GM03348 (cell line): ENCODE measurements at places on chromosomes 13 and 19.

DNA sequence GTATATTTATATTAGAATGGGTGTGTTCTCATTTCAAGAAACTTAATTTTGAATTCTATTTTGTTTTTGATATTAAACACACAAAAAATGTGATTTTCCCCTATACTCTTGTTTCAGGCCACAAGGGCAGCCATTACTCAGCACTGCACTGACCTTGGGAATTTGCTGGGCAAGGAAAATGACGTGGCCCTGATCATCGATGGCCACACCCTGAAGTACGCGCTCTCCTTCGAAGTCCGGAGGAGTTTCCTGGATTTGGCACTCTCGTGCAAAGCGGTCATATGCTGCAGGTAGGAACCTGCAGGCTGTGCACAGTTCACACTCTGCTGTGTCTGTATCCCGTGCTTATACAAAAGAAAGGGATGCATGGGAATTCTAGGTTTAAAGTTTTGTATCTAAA is 327.3 kb downstream of the ATP8A2 start:
- no peak for DNase-seq

DNA sequence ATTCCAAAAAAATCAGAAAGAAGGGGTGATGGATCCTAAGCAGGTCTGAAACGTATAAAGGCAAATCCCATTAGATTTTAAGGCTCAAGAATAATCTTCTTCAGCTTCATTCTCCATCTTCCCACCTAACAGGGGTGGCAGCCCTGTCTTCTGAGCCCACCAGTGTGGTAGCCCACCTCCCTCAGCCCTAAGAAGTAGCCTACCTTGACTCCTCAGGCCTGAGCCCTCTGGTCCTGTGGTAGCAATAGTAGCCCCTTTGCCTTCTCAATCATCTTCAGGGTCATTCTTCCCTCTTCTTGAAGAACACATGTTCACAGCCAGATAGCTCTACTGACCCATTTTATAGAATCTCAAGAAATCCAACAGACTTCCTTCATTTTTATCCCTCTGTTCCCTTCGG is 33.7 kb downstream of the N4BP2L2 start:
- no peak for DNase-seq

GRCh38 chr13:38830442-38831045 is 143.7 kb downstream of the FREM2 start:
- DNase-seq = no peak

GRCh38 chr19:48319647-48320541 is 5.5 kb upstream of the EMP3 start:
- peak; percentile 90 for DNase-seq

- DNase-seq = peak; percentile 92
Observed at GRCh38 chr19:18846862-18847548, 15.2 kb downstream of the UPF1 start.

GRCh38 chr13:71115301-71115700 is 751.7 kb downstream of the DACH1 start:
- no peak for DNase-seq

DNA sequence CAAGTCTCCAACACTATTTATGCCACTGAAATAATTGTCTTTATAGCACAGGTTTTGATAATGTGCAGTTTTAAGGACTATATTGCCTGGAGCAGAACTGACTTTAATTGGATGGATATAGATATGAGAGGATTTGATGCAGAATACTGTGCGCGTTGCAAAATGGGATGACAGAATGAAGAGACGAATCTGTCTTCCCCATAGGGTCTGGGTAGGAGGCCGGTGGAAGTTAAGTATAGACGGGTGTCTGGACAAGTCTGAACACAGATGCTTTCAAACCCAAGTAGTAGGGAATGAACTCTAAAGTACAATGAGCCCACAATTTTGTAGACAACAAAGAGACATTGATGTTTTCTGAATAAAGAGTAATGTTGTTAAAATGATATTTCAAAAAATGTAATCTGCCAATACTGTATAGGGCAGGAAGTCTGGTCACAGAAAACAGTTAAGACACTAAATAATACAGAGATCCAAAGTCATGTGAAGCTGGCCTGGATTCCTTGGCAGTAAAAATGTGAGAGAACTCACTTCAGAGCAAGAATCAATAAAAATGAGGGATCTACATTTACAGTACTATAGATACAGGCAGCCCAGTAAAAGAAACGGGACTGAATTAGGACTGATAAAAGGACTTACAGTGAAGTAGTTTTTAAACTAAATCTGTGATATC is 125.5 kb downstream of the ENOX1 start:
- no peak for DNase-seq

DNA sequence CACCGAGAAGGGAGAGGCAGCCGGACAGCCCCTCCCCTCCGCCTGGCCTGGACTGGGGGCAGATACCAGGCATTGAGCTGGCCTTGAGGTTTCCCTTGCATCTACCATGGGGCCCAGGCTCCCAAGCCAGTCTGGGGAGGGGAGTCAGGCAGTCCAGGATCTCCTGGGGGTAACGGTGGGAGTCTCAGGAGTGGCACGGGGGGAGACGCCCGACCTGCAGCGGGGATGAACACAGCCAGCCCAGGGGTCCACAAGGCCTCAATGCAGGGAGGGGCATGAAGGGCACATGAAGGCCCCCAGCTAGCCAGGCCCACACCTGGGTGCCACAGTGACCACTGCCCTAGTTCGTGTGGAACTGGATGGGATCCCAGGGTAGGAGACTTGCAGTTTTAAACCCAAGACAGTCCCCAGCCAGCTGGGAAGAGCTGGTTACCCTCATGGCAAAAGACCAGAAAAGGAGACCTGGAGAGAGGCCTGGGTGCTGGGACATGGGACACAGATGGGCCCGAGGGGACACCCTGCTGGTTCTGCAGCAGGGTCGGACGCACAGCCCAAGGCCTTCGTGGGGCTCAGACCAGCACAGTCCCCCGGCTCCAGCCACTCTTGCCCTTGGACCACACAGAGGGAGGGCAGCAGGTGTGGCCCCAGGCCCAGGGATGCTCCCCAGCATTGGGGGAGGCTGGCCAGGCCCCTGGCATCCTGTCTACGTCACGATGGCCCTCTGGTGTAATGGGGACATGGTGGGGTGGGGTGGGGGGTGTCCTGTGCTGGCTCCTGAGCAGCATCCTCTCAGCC is 4.6 kb upstream of the UQCR11 start:
- DNase-seq = no peak

- peak; percentile 83 for DNase-seq
Observed at GRCh38 chr19:33194886-33195644, 935 bp downstream of the LRP3 start.

DNA sequence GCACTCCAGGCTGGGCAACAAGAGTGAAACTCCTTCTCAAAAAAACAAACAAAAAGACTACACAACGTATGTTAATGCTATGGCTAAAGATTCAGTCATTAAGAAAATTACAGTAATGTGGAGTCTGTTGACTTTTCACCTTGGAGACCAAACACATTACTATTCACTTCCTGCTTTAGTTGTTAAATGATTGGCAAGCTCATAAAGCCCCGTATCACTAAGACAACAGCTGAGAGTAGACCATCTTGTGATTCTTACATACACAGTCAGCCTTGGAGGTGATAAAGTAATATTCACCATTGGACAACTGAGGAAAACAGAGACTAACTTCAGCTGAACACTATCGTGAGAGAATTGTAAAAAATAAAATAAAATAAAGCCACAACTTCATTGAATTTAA is 86.5 kb downstream of the KCTD12 start:
- no peak for DNase-seq

GRCh38 chr19:30649934-30650614 is 277.9 kb downstream of the ZNF536 start:
- DNase-seq = peak; percentile 77

DNA sequence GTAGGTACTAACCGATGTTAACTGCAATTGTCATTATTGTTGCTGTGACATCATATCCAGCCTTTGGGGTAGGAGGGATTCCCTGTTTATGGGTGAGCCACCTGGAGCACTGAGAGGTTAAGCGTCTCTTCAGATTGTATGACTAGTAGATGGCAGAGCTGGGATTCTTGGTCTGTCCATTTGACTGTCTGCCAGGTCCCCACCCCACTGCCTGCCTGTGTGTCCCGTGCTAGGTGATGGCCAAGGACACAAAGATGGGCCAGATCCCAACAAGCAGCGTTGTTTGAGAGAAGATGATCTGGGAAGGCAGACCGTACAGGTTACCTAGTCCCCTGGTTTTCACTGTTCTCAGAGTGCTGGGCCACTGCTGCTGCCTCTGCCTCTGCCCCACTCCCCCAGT is 16.6 kb downstream of the PPP2R1A start:
- DNase-seq = no peak

DNA sequence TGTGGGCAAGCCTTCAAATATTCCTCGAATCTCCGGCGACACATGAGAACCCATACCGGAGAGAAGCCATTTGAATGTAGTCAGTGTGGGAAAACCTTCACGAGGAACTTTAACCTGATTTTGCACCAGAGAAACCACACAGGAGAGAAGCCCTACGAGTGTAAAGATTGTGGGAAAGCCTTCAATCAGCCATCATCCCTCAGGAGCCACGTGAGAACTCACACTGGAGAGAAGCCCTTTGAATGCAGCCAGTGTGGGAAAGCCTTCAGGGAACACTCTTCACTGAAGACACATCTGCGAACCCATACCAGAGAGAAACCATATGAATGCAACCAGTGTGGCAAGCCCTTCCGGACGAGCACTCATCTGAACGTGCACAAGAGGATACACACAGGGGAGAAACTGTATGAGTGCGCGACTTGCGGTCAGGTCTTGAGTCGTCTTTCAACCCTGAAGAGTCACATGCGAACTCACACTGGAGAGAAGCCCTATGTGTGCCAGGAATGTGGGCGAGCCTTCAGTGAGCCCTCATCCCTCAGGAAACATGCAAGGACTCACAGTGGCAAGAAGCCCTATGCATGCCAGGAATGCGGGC is 28.8 kb downstream of the ZNF333 start:
- DNase-seq = no peak

GRCh38 chr19:42122691-42123607 is 9.3 kb downstream of the POU2F2 start:
- DNase-seq = no peak

GRCh38 chr19:14661372-14661924 is 13.2 kb downstream of the ADGRE3 start:
- DNase-seq = no peak

GRCh38 chr19:16445238-16446107 is 26.3 kb downstream of the EPS15L1 start:
- no peak for DNase-seq

DNA sequence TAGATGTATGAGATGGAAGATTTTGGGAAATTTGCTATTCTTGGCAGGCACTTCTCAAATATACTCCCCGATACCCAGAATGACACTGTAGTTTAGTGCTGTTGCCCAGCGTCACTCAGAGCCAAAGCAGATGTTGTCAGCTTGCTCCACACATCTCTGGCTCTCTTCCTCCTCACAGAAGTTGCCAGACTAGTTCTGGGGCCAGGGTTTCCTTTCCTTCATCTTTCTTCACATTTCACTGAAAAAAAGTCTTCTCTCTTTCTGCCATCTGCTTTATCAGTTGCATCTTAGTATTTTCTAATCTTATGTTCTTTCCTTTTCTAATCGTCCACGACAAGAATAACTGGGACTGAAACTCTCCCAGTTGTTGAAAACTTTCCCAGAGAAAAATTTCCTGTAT is 251.4 kb downstream of the RGCC start:
- peak; percentile 22 for DNase-seq

DNA sequence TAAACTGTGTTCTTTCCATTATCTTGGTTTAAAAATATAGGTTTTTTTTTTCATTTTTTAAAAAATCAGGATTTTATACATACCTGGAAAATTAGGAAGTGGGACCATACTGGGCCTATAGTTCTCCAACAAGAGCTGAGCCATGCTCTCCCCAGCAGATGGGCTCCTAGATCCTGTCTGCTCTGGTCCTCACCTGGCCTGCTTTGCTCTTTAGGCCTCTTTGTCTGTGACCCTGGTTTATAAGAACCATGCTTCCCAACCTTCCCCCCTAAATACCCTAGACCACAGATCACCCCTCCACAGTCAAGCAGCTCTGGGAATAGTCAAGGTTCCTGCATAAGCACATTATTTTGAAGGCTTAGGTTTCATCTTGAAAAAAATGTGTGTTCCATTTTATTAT is 185.0 kb upstream of the TSHZ3 start:
- no peak for DNase-seq

- no peak for DNase-seq
Observed at GRCh38 chr13:43916828-43917227, 37.1 kb downstream of the LACC1 start.

DNA sequence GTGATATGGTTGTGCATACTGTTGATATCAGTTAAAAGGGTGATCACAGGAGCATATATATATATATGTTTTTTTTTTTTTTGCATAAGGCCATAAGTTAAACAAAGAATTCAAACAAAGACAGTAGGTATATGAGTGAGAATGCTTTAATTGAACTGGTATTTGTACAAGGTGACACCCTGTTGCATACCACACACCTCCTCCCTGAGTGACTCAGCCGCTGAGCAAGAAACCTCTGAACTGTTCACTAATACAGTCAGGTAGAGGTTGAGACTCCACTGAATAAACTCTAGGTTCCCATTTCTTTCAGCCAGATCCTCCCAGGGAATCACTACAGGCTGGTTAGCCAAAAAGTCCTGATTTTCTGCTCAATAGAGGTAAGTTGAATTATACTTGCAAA is at the start of gene SCEL:
SCEL (plus strand) TSS at position 259 of the 400 bp plus-strand sequence. CDS start 20,170 bp downstream, outside the sequence.
- DNase-seq = no peak

- no peak for DNase-seq
Observed at GRCh38 chr19:53992211-53992610, 774 bp downstream of the CACNG6 start.

DNA sequence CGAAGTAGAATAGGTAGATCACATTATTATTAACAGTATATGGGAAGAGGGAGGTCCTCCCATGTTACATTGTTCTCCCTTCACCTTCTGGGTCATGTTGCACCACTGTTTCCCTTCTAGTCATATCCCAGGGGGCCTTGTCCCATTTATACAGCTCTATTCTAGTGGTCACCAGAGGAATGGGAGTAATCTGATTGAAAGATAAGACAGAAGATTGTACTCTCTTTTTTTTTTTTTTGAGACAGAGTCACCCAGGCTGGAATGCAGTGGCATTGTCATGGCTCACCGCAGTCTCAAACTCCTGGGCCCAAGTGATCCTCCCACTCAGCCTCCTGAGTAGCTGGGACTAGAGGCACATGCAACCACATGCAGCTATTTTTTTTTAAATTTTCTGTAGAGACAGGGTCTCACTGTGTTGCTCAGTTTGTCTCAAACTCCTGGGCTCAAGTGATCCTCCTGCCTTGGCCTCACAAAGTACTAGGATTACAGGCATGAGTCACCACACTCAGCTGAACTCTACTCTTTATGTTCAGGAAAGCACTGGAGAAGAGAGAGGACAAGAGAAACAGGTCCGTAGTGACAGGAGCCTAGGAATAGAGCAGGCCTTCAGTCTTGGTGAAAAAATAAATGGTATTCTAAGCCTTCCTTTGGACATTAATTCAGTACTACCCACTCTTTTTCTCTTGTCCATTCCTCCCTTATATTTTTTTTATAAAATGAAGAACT is 4.3 kb upstream of the ZNF529 start:
- no peak for DNase-seq

- DNase-seq = peak; percentile 81
Observed at GRCh38 chr13:44903574-44903985, 85.7 kb downstream of the NUFIP1 start.
